ENCODE measurements at places on chromosomes 13 and 19. TPM values are rescaled to one million over a fixed set of nuclear protein-coding genes. Genes with fewer than 3 reads are reported as not detected.

DNA sequence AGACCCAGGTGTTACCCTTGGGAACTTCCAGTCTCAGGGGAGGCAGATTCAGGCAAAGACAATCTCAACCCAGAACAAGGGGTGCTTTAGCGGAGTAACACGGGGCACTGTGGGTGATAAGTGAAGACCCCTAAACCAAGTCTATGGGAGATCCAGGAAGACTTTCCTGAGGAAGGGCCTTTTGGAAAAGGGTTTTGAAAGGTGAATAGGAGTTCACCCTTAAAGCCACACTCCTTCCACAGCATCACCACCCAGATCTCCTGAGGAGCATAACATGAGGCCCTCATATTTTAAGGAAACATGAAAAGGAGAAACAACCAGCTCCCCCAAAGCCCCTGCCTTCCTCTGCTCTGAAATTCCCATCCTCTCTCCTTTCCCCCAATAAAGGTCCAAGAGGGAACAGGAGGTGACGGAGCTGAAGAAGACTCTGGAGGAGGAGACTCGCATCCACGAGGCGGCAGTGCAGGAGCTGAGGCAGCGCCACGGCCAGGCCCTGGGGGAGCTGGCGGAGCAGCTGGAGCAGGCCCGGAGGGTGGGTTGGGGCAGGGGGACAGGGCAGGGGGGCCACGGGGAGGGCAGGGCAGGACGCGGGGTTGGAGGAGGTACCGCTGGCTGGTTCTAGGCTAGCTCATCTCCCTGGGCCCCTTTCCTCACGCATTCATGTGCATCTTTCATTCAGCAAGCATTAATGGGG lies 52.7 kb downstream of the KCNC3 start:
- no peak overlapping the region for H3K27ac ChIP-seq
- no peaks in the 10 kb centered on the region for H3K36me3 ChIP-seq
- DNase-seq: no peak
- no peaks in the 10 kb centered on the region for H3K27me3 ChIP-seq
- H3K4me3 ChIP-seq: no peak overlapping the region
- no peaks in the 10 kb centered on the region for H3K4me1 ChIP-seq

Gene CACNG7
- not detected for total RNA-seq

DNA sequence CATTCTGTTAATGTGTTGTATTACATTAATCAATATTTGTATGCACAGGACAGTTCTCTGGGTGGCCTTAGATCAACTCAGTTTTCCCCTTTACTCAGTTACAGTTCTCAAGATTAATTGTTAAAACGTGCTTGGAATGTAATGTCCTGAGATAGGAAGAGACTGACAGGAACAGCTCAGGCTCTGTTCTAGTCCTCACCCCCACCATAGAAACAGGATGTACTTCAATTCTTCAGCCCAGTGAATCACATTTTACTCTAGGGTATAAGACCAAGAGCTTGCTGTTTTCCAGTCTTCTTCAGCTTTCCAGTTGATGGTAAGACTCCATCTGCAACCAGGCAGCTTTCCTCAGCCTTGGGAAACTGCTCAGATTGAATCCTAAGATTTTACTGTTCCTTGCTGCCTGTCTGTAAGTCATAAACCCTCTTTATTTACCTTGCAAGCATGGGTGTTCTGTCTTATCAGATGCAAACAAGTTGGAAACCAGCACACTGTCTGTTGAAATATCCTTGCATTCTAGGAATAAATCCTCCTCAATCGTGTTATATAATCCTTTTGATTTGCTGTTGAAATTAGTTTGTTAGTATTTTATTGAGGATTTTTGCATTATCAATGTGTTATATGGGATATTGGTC lies 836.9 kb upstream of the PCDH9 start:
- H3K4me3 ChIP-seq: no peak overlapping the region
- H3K27me3 ChIP-seq: no peaks in the 10 kb centered on the region
- H3K4me1 ChIP-seq: no peaks in the 10 kb centered on the region
- DNase-seq: no peak

DNA sequence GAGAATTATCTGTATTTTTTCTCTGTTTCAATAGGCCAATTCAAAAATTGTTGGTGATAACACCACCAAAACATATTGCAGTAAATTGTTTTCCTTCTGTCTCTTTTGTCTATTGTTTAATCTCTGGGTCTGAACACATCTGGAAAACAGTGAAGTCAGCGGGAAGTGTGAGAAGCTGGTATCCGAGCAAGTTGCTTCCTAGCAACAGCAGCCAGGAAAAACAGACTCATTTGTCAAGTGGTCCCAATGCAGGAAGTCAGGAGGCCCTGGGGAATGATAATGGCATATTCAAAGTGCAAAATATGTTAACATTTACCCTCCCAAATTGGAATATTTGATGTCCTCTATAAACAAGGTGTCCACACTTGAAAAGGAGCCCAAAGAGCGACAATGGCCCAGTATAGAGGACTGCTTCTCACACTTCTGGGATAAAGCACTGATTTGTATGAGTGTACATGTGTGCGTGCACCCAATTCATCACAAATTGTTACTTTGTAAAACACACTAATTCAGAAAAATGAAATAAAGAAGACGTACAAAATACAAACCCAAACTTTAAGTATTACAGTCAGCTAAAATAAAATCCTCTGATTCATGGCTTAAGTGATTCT lies 515.0 kb downstream of the TBC1D4 start:
- H3K4me3 ChIP-seq: no peak overlapping the region
- no peaks in the 10 kb centered on the region for H3K36me3 ChIP-seq
- no peak overlapping the region for H3K27ac ChIP-seq
- no peaks in the 10 kb centered on the region for H3K4me1 ChIP-seq
- no peak for DNase-seq

DNA sequence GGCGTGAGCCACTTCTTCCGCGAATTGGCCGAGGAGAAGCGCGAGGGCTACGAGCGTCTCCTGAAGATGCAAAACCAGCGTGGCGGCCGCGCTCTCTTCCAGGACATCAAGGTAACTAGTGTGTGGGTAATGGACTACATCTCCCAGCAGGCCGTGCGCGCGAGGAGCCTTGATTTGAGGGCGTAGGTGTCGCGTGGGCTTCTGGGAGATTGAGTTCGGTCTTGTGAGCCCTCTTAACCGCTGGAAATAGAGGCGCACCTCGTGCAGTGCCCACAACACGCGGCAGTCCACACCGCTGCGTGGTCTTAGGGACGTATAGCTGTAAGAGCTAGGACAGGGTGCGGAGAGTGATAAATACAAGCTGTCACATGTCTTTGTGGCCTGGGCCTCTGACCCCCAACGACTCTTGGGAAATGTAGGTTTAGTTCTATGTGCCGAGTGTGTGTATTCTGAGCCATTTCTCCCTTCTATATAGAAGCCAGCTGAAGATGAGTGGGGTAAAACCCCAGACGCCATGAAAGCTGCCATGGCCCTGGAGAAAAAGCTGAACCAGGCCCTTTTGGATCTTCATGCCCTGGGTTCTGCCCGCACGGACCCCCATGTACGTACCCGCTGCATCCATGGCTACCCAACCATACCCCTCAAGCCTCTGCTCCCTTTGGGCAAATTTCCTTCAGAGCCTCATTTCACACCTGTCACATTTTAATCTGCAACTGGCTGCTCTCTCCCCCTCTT lies 864 bp downstream of the FTL start:
- H3K36me3 ChIP-seq: peaks cover 17% of the 10 kb centered on the region
- peak overlapping the region; percentile 85 for H3K4me3 ChIP-seq
- peak; percentile 90 for DNase-seq
- H3K27me3 ChIP-seq: no peaks in the 10 kb centered on the region
- peak overlapping the region; percentile 96 for H3K27ac ChIP-seq

Gene KASH5
- not detected for total RNA-seq

DNA sequence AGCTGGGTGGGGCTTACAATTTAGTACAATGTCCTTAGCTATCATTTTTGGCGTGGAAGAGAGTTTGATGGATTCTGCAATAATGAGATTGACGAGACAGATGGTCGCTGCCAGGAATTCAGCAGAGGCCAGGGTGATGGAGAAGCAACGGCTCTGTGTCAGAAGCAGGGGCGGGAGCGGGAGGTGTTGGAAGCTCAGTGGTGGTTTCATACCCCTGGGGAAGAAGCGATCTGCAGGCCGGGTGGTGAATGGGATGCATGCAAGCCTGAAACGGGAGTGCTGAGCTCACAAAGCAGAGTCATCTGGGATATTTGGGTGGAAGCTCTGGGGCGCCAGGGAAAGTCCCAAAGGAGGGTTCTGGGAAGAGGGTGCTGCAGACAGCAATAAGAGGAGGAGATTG lies 370.8 kb downstream of the ZNF536 start:
- no peak overlapping the region for H3K4me3 ChIP-seq
- no peaks in the 10 kb centered on the region for H3K4me1 ChIP-seq
- H3K27ac ChIP-seq: no peak overlapping the region
- no peak for DNase-seq
